ENCODE measurements at places on chromosomes 3 and 15.

DNA sequence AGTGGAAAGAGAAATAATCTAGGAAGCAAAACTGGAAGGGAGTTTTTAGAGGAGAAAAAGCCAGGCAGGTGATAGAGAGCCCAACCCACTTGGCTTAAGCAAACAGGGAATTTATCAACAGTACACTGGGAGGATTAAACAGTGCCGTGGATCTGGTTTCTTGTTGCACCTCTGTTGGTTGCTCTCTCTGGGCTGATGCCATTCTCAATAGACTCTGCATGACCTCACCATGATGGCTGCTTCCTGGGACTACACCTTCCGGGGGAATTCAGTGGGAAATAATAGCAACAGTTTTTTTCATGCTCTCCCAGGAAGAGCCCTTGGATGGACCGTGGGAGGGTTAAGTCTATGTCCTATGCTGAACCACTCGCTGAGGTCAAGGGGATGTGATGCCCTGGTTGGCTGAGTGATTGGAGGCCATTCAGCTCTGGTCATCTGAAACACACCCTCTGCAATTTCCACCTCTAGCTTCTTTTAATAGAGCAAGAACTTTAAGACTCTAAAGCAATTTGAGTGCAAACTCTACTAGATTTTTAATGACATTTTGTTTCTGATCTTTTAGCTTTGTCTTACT, 74.2 kb downstream of the EPHB1 start:
- no peaks in the 10 kb centered on the region for H3K36me3 ChIP-seq
- DNase-seq = no peak
- H3K4me1 ChIP-seq = no peaks in the 10 kb centered on the region
- no peak overlapping the region for H3K27ac ChIP-seq

GRCh38 chr15:85477730-85478129, 97.3 kb downstream of the AKAP13 start:
- no peak overlapping the region for H3K27ac ChIP-seq
- DNase-seq = no peak
- H3K4me3 ChIP-seq = no peak overlapping the region
- no peaks in the 10 kb centered on the region for H3K27me3 ChIP-seq

DNA sequence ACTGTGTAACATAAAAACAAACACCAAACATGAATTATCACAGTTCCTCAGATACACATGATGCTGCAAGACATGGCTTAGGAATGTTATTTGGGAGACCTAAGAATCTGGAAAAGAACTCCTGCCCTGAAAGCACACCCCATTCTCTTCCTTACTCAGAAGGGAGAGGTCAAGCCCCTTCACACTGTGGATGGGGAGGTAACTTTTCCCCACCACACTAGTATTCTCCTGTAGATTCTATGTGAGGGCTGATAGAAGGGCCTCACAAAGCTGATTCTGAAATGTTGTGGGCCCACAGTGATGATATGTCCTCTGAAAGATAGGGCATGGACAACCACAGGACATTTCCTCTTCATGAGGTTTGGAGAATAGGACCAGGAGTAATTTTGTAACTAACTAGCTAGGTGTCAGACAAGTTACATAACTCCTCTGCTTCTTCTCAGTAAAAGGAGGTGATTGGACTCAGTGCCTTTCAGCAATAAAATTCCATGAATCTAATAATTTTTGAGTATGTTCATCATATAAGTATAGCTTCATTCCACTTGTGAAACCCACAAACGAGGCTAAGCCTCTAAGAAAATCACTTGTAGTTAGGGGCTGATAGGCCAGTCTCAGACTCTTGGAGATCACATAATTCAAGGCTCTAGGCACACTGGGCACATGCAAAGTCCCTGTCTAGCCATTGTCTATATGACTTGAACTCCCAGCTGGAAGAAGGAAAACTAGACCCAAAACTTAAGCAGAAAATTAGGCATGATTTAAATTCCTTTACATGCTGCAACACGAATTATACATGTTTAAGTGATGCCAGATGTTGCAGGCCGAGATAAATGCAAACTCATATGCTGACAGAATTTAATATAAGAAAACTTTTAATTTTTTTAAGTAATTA, 7.5 kb downstream of the PTX3 start:
- no peaks in the 10 kb centered on the region for H3K36me3 ChIP-seq
- H3K4me3 ChIP-seq = no peak overlapping the region
- no peak for DNase-seq
- H3K27me3 ChIP-seq = no peaks in the 10 kb centered on the region
- no peak overlapping the region for H3K27ac ChIP-seq
- H3K4me1 ChIP-seq = no peaks in the 10 kb centered on the region

DNA sequence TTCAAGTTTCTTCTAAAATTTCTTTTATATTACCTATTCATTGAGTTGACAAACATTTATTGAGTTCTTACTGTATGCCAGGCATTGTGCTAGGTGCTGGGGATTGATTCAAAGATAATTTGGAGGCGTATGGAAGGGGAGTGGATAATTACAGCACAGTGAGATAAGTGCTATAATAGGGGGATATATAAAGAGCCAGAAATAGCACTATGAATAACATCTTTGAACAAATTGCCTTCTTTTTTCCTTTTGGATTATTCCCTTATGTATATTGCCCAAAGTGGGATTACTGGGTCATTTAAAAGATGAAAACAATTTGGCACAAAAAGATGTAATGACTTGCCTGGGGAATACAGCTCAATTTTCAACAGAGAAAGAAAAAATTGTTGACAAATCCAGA, 64.6 kb downstream of the LPP start:
- H3K27ac ChIP-seq = peak overlapping the region; percentile 62
- DNase-seq = no peak
- no peaks in the 10 kb centered on the region for H3K27me3 ChIP-seq
- H3K4me3 ChIP-seq = no peak overlapping the region
- H3K36me3 ChIP-seq = peaks cover 14% of the 10 kb centered on the region

DNA sequence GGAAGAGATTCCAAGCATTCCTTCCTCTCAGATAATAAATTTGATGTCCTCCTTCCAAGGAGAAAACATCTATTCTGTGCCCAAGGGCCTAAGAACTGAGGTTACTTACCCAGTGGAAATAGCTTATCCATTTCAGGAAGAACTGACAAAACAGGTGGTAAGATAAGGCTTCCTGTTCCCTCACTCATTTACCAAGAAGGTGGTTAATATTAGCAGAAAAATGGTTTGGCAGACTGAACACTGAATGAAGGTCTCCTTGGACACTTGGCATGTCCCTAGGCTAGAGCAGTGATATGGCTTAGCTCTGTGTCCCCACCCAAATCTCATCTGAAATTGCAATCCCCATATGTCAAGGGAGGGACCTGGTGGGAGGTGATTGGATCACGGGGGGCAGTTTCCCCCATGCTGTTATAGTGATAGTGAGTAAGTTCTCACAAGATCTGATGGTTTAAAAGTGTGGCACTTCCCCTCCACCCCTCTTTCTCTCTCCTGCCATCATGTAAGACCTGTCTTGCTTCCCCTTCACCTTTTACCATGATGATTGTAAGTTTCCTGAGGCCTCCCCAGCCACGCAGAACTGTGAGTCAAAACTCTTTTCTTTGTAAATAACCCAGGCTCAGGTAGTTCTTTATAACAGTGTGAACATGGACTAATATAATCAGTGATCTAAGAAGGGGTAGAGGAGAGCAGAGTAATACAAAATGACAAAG, 127.4 kb downstream of the ST8SIA2 start:
- no peak overlapping the region for H3K4me3 ChIP-seq
- DNase-seq = no peak
- H3K4me1 ChIP-seq = peaks cover 8% of the 10 kb centered on the region
- H3K27ac ChIP-seq = no peak overlapping the region

DNA sequence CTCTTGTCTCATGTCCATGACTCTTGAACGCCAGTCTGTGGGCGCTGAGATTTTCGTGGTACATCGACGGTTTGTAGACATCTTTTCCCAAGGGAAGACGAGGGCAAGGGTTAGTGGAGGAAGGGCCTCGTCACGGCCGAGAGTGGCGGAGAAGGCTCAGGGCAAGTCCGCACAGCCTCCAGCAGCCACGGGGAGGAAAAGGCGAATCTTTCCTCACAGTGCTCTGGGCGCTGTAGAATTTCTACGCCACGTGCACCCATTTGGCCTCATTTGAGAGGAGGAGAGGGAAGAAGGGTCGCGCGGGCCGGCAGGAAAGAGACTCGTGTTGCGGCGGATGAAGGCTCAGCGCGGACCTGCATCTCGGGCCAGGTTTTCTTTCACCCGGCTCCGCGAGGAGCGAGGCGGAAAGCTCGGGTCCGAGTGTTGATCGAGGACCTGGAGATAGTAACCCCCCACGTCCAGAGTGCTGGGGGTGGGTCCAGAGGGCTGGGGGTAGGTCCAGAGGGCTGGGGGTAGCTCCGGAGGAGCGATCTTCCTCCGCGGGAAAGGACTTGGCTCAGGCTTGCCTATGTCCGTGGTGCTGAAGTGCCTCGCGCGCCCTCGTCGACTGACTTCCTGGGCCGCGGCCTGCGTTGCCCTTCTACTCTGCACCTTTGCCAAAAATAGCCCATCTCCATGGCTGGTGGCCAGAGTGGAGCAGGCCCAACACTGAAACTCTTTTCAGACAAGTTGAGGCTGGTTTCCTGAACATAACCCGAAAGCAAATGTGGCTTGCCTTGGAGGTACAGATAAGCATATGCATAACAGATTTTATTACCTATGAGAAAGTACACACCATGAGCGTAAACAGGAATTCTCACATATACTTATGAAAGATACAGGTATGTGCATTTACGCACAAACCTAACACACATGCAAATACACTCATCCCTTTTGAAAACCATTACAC, 1.1 kb downstream of the SLC35G2 start:
- H3K36me3 ChIP-seq = peaks cover 35% of the 10 kb centered on the region
- peak; percentile 82 for DNase-seq
- H3K27me3 ChIP-seq = no peaks in the 10 kb centered on the region
- peaks cover 27% of the 10 kb centered on the region for H3K4me1 ChIP-seq
- peak overlapping the region; percentile 90 for H3K4me3 ChIP-seq

GRCh38 chr3:117059956-117060270, 350.3 kb downstream of the TUSC7 start:
- H3K27me3 ChIP-seq = no peaks in the 10 kb centered on the region
- no peak overlapping the region for H3K27ac ChIP-seq
- no peaks in the 10 kb centered on the region for H3K36me3 ChIP-seq
- no peak overlapping the region for H3K4me3 ChIP-seq
- DNase-seq = no peak

- H3K27ac ChIP-seq = no peak overlapping the region
- DNase-seq = no peak
- no peak overlapping the region for H3K4me3 ChIP-seq
- H3K27me3 ChIP-seq = no peaks in the 10 kb centered on the region
- H3K4me1 ChIP-seq = no peaks in the 10 kb centered on the region
- H3K36me3 ChIP-seq = peaks cover 5% of the 10 kb centered on the region
Measured at GRCh38 chr15:28164876-28165275, 65.8 kb upstream of the OCA2 start.

DNA sequence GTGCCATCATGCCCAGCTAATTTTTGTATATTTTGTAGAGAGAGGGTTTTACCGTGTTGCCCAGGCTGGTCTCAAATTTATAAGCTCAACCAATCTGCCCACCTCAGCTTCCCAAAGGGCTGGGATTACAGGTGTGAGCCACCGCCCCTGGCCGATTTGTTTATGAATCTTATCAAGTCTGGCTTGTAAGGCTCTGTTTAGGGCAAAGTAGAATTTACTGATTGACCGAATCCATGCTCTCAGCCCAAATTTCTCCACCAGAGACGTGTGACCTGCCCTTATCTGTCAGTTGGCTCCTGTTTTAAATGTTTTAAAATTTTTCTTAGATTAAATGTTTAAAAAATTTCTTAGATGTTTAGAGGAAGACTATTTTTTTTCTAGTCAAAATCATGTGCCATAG, 19.5 kb downstream of the RAD54L2 start:
- no peaks in the 10 kb centered on the region for H3K36me3 ChIP-seq
- no peaks in the 10 kb centered on the region for H3K4me1 ChIP-seq
- no peak overlapping the region for H3K4me3 ChIP-seq
- H3K27ac ChIP-seq = no peak overlapping the region
- no peak for DNase-seq

- H3K36me3 ChIP-seq = no peaks in the 10 kb centered on the region
- peaks cover 24% of the 10 kb centered on the region for H3K4me1 ChIP-seq
- no peak for DNase-seq
- H3K4me3 ChIP-seq = no peak overlapping the region
- H3K27me3 ChIP-seq = peaks cover 46% of the 10 kb centered on the region
Measured at GRCh38 chr3:13236557-13237173, 163.4 kb upstream of the IQSEC1 start.

DNA sequence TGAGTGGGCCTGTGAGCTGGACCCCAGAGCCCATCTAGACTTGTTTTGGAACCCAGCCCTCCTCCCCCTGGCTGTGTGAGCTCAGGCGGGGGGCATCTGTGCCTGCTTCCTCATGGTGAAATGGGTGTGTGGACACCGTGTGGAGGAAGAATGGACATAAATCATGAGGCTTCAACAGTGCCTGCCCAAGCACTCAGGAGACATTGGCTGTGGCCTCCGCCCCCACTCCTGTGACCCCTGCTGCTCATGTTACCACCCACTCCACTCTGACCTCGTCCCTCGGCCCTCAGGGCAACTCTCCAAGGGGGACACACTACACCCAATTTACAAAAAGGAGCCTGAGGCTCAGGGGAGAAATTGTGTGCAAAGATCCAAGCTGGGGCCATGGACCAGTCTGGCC, 16.6 kb downstream of the TPRA1 start:
- H3K4me1 ChIP-seq = peaks cover 19% of the 10 kb centered on the region
- no peak for DNase-seq
- H3K27ac ChIP-seq = no peak overlapping the region
- H3K27me3 ChIP-seq = no peaks in the 10 kb centered on the region
- peaks cover 44% of the 10 kb centered on the region for H3K36me3 ChIP-seq

GRCh38 chr15:93707751-93708150, 523.6 kb upstream of the MCTP2 start:
- no peak overlapping the region for H3K4me3 ChIP-seq
- H3K27me3 ChIP-seq = no peaks in the 10 kb centered on the region
- H3K36me3 ChIP-seq = no peaks in the 10 kb centered on the region
- DNase-seq = no peak

GRCh38 chr3:146326875-146327543, 76.1 kb upstream of the PLSCR4 start:
- no peak overlapping the region for H3K4me3 ChIP-seq
- H3K27me3 ChIP-seq = no peaks in the 10 kb centered on the region
- H3K4me1 ChIP-seq = no peaks in the 10 kb centered on the region
- no peak overlapping the region for H3K27ac ChIP-seq

DNA sequence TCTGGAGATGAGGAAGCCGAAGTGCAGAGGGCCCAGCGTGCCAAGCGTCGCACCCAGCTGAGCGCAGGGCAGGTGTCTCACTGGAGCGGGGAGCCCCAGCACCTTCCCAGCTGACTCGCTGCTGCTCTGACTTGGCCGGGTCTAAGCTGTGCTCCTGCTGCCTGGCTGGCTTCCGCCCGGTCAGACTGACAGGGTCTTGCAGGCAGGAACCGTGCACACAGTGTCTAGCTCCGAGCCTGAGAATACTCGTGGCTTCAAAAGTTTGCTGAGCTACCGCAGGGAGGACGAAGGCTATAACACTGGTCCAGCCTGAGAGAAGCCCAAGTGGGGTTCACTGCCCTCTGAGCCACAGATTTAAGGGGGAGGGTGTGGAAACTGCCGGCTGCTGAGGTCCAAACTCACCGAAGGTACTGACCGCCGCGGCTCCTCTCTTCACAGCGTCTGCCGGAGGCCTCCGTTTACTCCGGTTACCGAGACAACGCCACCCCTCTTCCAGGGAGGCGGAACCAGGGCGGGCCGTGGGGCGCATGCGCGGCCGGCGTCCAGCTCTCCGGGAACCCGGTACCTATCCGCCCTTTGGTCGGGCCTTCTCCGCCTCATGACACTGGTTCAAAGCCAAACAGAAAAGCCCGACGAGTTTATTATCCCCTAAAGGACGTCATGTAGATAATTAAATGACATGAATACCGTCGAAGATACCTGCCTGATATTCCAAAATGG, at the start of gene CFAP44:
Gene CFAP44 (minus strand): TSS at position 443 of the 720 bp plus-strand sequence. CDS start 7,829 bp downstream, outside the sequence.
- no peaks in the 10 kb centered on the region for H3K36me3 ChIP-seq
- no peaks in the 10 kb centered on the region for H3K4me1 ChIP-seq
- H3K27me3 ChIP-seq = no peaks in the 10 kb centered on the region
- DNase-seq = no peak
- H3K27ac ChIP-seq = no peak within 1 kb of the TSS
- H3K4me3 ChIP-seq = no peak within 1 kb of the TSS

Data from Calu3 (cell line).